Activated CD4-positive, alpha-beta T cell treated with anti-CD3 and anti-CD28 coated beads for 36 hours (primary cell): ENCODE measurements at places on chromosomes 13 and 19. TPM values are rescaled to one million over a fixed set of nuclear protein-coding genes. Genes with fewer than 3 reads are reported as not detected.

GRCh38 chr13:98060282-98060681 lies 82.6 kb upstream of the FARP1 start:
- peaks cover 9% of the 10 kb centered on the region for H3K27me3 ChIP-seq
- H3K4me1 ChIP-seq: no peaks in the 10 kb centered on the region
- H3K4me3 ChIP-seq: no peak overlapping the region
- no peaks in the 10 kb centered on the region for H3K36me3 ChIP-seq
- H3K27ac ChIP-seq: no peak overlapping the region
- DNase-seq: no peak

DNA sequence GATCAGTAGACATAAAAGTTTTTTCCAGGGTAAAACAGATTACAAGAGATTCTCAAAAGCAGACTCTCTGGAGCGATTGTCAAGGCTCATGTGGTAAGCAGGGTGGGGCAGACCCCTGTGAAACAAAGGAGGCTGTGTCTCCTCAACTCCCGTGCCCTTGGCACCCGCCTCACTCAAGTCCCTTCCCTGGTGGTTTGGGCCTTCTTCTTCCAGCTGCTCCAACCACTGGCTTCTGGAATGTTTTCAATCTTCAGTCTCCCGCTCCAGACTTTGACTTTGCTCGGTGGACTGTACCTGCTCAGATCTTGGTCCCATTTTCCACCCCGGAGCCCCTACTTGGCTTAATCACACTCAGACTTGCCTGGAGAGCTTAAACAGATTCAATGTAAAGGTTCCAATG lies 74.8 kb upstream of the STK24 start:
- DNase-seq: no peak
- no peaks in the 10 kb centered on the region for H3K36me3 ChIP-seq
- peaks cover 2% of the 10 kb centered on the region for H3K27me3 ChIP-seq
- H3K27ac ChIP-seq: no peak overlapping the region
- no peak overlapping the region for H3K4me3 ChIP-seq
- peaks cover 2% of the 10 kb centered on the region for H3K4me1 ChIP-seq

The ZNF99 gene
- total RNA-seq: not detected

The RAB3A gene
- total RNA-seq: 5.6 TPM

GRCh38 chr19:57249329-57249728 lies 8.9 kb downstream of the ZNF805 start:
- H3K27ac ChIP-seq: no peak overlapping the region
- no peaks in the 10 kb centered on the region for H3K27me3 ChIP-seq
- H3K4me1 ChIP-seq: no peaks in the 10 kb centered on the region
- no peak overlapping the region for H3K4me3 ChIP-seq
- peaks cover 91% of the 10 kb centered on the region for H3K36me3 ChIP-seq
- DNase-seq: no peak

GRCh38 chr13:69450245-69450644 lies 657.4 kb upstream of the ATXN8OS start:
- H3K4me1 ChIP-seq: no peaks in the 10 kb centered on the region
- H3K36me3 ChIP-seq: no peaks in the 10 kb centered on the region
- no peak for DNase-seq
- no peak overlapping the region for H3K4me3 ChIP-seq
- H3K27me3 ChIP-seq: no peaks in the 10 kb centered on the region

DNA sequence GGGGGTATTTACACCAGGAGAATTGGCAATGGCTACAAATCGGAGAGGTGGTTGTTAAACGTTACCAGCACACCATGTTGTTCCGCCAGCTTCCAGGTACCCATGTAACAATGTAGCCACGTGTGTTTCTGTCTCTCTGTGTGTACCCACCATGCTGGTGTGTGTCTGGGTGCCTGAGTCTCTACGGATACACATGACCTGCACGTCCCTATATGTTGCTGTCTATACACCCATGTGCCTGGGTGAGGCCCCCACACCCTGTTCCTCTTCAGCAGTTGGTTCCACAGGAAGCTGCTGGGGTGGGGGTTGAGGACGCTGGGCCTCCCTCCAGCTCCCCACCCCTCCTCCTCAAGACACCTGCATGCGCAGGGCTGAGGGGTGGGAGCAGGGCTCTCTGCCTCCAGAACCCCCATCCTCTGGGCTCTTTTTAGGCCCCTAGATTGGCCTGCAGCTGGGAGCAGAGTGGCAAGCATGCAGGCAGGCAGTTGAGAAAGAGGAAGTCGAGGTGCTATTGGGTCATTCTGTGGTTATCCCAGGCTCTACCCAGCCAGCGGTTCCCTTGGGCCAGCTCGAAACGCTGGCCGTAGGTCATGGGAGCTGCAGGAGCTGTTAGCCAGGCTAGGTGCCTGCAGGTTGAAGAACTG lies at the start of gene ARHGEF18:
Gene ARHGEF18, plus strand, starts transcription at position 351 of the 644 bp plus-strand sequence. CDS start 13,954 bp downstream, outside the sequence.
- peak within 1 kb of the TSS; percentile 90 for H3K27ac ChIP-seq
- peaks cover 60% of the 10 kb centered on the region for H3K4me1 ChIP-seq
- H3K27me3 ChIP-seq: no peaks in the 10 kb centered on the region
- peaks cover 14% of the 10 kb centered on the region for H3K36me3 ChIP-seq

DNA sequence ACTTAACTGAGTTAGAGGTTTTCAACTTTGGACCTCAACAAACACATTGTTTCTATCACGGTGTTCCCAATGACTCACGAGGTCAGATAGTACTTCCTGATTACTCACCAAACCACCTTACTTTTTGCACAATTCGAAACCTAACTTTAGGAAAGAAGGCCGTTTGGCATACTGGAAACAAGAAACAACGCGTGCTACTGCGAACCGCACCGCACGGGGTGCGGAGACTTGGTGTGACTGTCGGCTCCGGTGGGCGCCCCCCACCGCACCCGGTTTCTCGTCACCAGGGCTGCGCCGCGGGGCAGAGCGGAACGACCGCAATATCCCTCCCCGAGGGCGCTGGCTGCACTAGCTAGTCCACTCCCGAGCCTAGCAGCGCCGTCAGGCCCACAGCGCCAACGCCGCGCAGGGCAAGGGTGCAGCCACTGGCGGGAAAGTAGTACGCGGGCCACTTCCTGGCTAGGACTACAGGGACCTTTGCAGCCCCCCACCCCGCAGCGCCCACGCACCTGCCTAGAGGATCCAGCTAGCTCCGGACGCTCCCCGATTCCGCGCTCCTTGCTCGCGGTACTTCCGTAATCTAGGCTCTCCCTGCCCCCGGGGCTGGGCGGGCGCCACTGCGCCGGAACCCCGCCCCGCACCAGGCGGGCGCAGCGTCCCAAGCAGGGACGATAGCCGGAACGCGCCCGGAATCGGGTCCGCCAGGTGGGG lies at the start of gene PARP4:
Gene PARP4, minus strand, starts transcription at position 582 of the 711 bp plus-strand sequence. CDS start 9,002 bp downstream, outside the sequence.
- peaks cover 6% of the 10 kb centered on the region for H3K27me3 ChIP-seq
- peak within 1 kb of the TSS; percentile 86 for H3K27ac ChIP-seq
- DNase-seq: peak; percentile 81
- peaks cover 37% of the 10 kb centered on the region for H3K4me1 ChIP-seq

The NEK5 gene
- 0.16 TPM for total RNA-seq

- H3K4me3 ChIP-seq: no peak overlapping the region
- H3K36me3 ChIP-seq: peaks cover 28% of the 10 kb centered on the region
- no peak overlapping the region for H3K27ac ChIP-seq
- H3K4me1 ChIP-seq: no peaks in the 10 kb centered on the region
- no peaks in the 10 kb centered on the region for H3K27me3 ChIP-seq
These were observed 28.9 kb downstream of the ARL11 start for GRCh38 chr13:49657241-49657641.
